Activated CD4-positive, alpha-beta T cell treated with anti-CD3 and anti-CD28 coated beads, Interleukin-2, amount 10 ng/mL, durations not matched to agents 24 days and 14 days (primary cell): ENCODE measurements at places on chromosomes 4 and X.

DNA sequence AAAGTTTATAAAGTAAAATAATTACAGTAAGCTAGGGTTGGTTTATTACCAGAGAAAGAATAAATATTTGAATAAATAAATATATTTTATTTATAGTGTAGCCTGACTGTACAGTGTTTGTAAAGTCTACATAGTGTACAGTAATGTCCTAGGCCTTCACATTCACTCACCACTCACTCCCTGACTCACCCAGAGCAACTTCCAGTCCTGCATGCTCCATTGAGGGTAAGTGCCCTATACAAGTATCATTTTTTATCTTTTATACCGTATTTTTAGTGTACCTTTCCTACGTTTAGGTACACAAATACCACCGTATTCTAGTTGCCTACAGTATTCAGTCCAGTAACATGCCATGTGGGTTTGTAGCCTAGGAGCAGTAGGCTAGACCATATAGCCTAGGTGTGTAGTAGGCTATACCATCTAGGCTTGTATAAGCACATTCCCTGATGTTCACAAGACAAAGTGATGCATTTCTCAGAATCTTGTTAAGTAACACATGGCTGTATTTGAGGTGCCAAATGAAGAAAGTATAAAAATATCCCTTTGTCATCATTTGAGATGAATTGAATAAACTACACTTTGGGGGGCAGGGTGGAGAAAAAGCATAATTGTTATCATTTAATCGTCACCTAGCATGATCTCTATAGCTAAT, 14.7 kb upstream of the KLHL8 start:
- DNase-seq, result no peak

GRCh38 chrX:42175843-42176242, 252.5 kb upstream of the CASK start:
- DNase-seq, result no peak

- DNase-seq, result peak; percentile 82
These were observed 3.4 kb downstream of the CD38 start for GRCh38 chr4:15781427-15782095.

GRCh38 chrX:65508851-65509250, 25.7 kb downstream of the LAS1L start:
- DNase-seq, result no peak

DNA sequence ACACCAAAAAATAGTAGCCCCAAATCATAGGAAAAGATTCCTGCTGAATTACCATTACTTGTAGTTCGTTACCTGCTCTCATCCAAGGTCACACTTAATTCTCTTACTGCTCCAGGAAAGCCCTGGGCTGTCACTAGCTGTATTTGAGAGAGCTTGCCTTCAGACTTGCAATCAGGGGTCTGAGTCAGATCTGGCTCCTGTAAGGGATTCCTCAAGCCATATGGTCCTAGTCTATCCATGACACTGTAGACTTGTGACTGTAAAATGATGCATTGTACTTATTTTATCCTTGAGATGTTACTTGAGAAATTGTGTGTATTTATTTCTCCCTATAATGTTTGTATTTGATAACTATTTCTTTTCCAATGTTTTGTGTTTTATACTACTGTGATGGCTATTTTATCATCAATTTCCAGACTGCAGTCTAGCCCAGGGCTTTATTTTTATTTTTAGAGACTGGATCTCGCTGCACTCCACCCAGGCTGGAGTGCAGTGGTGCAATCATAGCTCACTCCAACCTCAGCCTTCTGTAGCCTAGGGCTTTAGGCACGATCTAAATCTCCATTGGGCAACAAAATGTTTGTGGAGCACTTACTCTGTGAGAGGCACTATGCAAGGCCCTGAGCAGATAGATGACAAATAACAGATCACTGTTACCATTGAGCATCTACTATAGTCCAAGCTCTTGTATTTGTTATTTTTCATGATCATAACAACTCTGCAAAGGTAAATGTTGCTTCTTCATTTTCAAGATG, 24.2 kb downstream of the ERVMER34-1 start:
- no peak for DNase-seq

DNA sequence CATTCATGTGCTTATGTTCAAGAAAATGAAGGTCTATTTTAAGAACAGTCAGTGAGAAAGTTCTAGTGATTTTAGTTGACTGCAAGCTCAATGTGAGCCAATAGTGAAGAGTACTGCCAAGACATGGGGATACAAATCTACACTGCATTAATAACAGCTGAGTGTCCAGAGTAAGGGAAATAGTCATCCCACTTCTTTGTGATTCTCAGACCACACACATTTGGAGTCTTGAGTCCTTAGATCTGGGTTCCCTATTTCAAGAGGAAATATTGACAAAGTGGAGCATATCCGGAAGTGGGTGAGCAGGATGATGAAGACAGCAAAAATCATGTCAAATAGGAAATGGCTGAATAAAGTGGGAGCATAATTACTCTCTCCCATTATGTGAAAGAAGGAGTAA, 171.1 kb downstream of the LARP7 start:
- DNase-seq, result no peak

- no peak for DNase-seq
These were observed 48.3 kb upstream of the SLC4A4 start for GRCh38 chr4:71290476-71290875.

DNA sequence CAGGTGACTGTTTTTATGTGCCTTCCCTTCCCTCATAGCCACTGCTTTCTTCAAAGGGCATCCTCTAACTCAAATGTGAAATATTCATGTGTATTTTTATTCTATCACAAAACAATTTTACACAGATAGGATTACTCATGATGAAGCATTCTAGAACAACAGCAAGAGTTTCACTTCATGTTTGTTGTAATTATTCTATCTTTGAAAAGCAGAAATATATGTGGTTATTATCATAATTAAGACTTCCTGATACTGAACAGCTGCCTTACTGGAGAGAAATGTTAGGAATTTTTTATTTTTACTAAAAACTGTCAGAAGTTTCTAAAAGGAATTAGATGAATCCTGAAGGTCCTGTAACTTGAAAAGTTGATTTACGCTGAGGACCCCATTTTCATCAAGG, 229.1 kb downstream of the PALLD start:
- no peak for DNase-seq
